CD4-positive, alpha-beta T cell treated with Interleukin-6 for 4 hours (primary cell): ENCODE measurements at places on chromosomes 11 and 22.

DNA sequence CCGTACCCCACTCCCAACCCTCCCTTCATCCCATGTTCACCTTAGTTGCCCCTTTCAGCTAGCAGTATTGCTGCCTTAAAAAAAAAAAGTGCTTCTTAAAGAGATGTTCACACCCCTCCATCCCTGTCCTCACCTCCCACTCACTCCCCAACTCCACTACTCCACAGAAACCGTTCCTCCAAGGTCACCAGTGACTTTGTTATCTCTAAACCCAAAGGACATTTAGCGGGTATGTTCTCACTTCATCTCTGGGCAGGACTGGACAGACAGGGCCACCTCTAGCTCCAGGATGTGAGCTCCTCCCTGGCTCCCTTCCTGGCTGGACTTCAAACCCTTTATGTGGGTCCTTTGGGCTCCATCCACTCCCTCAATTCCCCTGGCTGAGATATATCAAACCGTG is 6.4 kb upstream of the RCOR2 start:
- no peak for DNase-seq

GRCh38 chr22:27934069-27934468 is 15.0 kb upstream of the PITPNB start:
- no peak for DNase-seq

GRCh38 chr11:115843111-115843510 is 338.9 kb upstream of the CADM1 start:
- DNase-seq, result no peak

DNA sequence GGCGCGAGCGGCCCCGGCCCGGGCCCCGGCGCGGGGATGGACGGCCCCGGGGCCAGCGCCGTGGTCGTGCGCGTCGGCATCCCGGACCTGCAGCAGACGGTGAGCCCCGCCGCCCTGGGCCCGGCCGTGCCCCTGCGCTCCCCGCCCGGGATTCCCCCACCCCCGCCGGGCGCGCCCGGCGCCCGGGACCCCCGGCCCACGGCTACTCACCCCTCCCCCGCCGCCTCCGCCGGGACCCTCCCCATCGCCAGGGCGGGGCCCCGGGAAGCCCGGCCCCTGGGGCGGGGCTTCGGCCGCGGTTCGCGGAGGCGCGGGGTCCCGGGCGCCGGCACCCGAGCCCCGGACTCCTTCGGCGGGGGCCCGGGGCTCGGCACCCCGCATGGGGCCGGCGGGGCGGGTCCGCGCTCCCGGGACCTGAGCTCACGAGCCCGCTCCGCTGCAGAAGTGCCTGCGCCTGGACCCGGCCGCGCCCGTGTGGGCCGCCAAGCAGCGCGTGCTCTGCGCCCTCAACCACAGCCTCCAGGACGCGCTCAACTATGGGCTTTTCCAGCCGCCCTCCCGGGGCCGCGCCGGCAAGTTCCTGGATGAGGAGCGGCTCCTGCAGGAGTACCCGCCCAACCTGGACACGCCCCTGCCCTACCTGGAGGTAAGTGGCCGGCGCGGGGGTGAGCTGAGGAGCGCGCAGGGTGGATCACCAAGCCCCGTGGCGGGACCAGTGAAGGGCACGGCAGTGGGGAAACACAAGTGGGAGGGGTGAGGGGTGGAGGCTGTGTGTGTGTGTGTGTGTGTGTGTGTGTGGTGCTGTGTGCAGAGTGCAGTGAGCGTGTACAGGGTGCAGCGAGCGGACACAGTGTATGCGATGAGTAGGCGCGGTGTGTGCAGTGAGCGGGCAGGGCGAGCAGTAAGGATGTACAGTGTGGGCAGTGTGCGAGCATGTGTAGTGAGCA is 2.3 kb downstream of the SHANK3 start:
- peak; percentile 22 for DNase-seq

GRCh38 chr11:118138839-118139420 is 13.7 kb downstream of the SCN4B start:
- no peak for DNase-seq
